ENCODE measurements at places on chromosomes 6 and 20.

- no peaks in the 10 kb centered on the region for H3K36me3 ChIP-seq
- H3K4me1 ChIP-seq, result no peaks in the 10 kb centered on the region
- no peak for DNase-seq
- peaks cover 3% of the 10 kb centered on the region for H3K27me3 ChIP-seq
- no peak overlapping the region for H3K4me3 ChIP-seq
Measured at GRCh38 chr6:98516206-98516605, 318.2 kb upstream of the POU3F2 start.

GRCh38 chr20:35133735-35134134, 13.4 kb downstream of the EDEM2 start:
- H3K27ac ChIP-seq, result no peak overlapping the region
- no peak overlapping the region for H3K4me3 ChIP-seq
- H3K4me1 ChIP-seq, result no peaks in the 10 kb centered on the region
- H3K27me3 ChIP-seq, result no peaks in the 10 kb centered on the region

DNA sequence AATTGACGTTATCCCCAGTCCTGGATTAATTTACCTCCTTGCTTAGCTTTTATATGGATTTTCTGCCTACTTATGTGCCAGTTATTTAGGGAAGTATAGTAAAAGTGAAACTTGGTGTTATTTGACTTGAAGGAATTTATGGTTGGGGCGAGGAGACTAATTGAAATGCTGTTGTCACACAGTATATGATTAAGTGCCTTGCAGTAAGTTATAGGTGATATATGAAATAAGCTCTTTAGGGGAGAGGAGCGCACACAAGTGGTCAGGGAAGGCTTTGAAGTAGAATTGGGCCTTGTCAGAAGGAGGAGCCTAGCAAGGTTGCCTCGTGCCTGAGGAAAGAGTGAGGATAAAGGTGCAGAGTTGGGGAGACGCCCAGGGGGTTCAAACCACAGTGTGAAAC, 20.5 kb downstream of the NCOA7 start:
- H3K27ac ChIP-seq, result no peak overlapping the region
- DNase-seq, result no peak
- H3K4me1 ChIP-seq, result peaks cover 15% of the 10 kb centered on the region
- H3K4me3 ChIP-seq, result no peak overlapping the region
- H3K27me3 ChIP-seq, result no peaks in the 10 kb centered on the region

DNA sequence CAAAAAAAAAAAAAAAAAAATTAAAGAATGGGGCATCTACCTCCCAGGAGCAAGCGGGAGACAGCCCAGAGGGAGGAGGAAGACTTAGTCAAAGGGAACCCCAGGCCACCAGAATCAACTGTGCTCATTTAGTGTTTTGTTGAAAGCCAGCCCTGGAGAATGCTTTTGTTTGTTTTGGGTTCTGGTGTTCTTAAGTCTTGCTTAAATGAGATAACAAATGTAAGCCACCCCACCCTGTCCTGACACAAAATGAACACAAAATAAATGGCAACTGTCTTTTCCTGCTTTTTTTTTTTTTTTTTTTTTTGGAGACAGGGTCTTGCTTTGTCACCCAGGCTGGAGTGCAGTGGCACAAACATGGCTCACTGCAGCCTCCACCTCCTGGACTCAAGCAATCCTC, 165.0 kb upstream of the JARID2 start:
- H3K4me1 ChIP-seq, result peaks cover 10% of the 10 kb centered on the region
- H3K27ac ChIP-seq, result no peak overlapping the region
- peaks cover 7% of the 10 kb centered on the region for H3K27me3 ChIP-seq
- no peaks in the 10 kb centered on the region for H3K36me3 ChIP-seq
- no peak overlapping the region for H3K4me3 ChIP-seq

DNA sequence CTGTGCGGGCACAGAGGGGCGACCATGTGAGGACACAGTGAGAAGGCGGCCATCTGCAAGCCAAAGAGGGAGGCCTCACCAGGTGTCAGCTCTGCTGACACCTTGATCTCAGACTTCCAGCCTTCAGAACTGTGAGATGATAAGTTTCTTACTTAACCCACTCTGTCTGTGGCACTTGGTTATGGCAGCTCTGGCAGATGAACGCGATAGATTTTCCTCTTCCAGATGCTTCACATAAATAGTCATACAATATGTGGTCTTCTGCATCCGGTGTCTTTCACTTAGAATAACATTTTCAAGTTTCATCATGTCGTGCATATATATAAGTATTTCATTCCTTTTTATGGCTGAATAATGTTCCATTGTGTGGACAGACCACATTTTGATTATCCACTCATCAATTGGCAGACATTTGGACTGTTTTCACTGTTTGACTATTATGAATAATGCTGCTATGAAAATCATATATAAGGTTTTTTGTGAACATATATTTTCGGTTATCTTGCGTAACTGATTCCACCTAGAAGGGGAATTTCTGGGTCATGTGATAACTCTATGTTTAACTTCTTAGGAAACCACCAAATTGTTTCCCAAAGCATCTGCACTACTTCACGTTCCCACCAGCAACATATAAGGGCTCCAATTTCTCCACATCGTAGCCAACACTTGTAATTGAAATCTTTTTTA, 30.2 kb downstream of the PRR18 start:
- no peak overlapping the region for H3K27ac ChIP-seq
- H3K4me1 ChIP-seq, result peaks cover 11% of the 10 kb centered on the region
- H3K27me3 ChIP-seq, result peaks cover 4% of the 10 kb centered on the region
- H3K36me3 ChIP-seq, result no peaks in the 10 kb centered on the region
- no peak for DNase-seq

DNA sequence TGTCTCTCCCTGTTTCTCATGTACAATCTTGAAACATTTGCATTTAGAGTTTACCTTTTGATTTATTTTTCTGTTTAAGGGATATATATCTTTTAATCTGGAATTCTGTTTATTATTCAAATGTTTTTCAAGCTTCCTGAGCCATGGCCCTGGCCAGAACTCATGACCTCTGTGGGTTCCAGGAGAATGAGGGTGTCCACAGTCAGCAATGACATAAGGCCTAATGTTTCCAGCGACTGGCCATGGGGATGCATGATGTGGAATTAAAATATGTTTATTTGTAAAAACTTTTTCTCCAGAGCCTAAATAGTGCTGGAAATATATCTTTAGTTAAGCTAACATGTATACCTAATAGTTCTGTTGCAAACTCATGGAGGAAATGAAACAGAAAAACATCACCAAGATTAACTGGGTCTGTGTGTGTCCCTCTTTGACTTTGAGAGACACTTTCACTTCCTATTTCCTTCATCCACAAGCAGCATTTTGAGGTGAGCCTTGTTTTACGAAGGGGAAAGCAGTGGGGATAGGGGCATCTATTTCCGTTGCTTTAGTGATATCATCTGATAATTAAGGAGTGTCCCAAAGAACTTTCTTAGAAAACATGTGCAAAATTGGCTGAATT, 87.6 kb downstream of the SMOC2 start:
- peaks cover 6% of the 10 kb centered on the region for H3K27me3 ChIP-seq
- no peak overlapping the region for H3K27ac ChIP-seq
- peaks cover 12% of the 10 kb centered on the region for H3K4me1 ChIP-seq
- H3K4me3 ChIP-seq, result no peak overlapping the region
- no peaks in the 10 kb centered on the region for H3K36me3 ChIP-seq

GRCh38 chr6:27176523-27177484, 70.7 kb upstream of the PRSS16 start:
- peak; percentile 54 for DNase-seq
- peak overlapping the region; percentile 82 for H3K27ac ChIP-seq
- peak overlapping the region; percentile 97 for H3K4me3 ChIP-seq
- H3K4me1 ChIP-seq, result peaks cover 12% of the 10 kb centered on the region
- peaks cover 17% of the 10 kb centered on the region for H3K27me3 ChIP-seq
- no peaks in the 10 kb centered on the region for H3K36me3 ChIP-seq

Data from endothelial cell (in vitro differentiated cells).